Stimulated activated CD4-positive, alpha-beta T cell treated with anti-CD3 and anti-CD28 coated beads, Interleukin-15, amount 100 ng/mL, for 48 hours (primary cell): ENCODE measurements at places on chromosomes 1 and 21.

DNA sequence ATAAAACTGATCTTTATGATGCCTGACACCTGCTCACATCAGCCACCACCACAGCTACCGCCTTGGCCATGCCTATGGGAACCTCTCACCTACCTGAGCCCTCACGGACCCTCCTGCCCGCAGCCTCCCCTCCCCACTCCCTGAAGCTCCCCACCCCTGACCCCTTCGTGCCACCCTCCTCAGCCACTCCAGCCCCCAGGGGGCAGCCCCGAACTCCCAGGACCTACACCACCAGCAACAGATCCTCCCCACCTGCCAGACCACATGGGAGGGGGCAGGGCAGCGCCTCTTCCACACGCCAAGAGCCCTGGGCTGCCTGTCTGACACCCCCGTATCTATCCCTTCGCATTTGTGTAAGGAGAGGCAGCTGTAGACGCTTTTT, 14.2 kb upstream of the ARHGEF16 start:
- DNase-seq: no peak

DNA sequence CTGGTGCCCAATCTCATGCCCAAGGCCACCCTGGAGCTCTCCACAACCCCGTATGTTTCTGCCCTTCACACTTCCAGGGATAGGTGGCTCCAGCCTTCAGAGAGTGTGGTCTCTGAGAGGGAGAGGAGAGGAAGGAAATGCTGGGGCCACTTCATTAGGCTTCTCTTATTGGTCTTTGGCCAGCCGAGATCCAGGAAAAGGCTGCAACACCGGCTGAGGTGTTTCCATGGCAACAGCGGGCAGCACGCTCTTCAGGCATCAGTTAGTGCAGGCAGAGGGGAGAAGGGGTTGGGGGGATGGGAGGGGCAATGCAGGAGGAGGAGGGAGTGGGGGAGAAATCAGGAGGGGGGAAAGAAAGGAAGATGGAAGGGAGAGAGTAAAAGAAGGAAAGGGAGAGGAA, 275.1 kb upstream of the GJB5 start:
- no peak for DNase-seq

DNA sequence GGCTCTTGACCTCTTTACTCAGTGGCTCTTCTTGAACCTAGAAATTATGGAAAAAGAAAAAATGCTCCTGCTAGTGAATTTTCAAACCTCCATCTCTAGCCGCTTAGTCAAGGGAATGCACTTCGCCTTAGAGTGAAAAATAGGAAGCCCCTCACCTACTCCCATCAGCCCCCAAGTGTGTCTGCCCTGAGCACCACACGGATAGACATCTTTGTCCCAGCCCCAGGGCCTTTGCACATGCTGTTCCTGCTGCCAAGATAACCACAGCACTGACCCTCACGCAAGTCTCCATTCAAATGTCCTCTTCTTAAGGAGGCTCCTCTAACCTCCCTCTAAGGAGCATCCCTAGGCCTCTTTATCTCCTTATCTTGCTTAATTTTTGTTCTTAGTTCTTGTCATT, 59.6 kb downstream of the FBXO2 start:
- no peak for DNase-seq

DNA sequence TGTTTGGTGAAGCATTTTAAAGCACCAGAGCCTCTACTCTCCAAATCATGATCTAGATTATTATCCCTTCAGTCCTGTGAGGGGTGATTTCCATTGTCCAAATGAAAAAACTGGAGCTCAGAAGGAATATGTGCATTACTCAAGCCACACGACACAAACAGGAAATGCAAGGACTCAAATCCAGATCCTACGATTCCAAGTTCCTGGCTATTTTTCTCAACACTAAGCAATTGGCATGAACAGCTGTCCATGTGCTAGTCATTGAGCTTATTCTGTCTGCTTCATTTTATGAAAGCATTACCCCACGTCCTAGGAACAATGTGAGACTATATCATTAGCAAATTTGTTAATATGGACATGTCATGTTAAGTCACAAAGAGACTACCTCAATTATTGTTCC, 273.1 kb upstream of the LYPLAL1 start:
- no peak for DNase-seq

DNA sequence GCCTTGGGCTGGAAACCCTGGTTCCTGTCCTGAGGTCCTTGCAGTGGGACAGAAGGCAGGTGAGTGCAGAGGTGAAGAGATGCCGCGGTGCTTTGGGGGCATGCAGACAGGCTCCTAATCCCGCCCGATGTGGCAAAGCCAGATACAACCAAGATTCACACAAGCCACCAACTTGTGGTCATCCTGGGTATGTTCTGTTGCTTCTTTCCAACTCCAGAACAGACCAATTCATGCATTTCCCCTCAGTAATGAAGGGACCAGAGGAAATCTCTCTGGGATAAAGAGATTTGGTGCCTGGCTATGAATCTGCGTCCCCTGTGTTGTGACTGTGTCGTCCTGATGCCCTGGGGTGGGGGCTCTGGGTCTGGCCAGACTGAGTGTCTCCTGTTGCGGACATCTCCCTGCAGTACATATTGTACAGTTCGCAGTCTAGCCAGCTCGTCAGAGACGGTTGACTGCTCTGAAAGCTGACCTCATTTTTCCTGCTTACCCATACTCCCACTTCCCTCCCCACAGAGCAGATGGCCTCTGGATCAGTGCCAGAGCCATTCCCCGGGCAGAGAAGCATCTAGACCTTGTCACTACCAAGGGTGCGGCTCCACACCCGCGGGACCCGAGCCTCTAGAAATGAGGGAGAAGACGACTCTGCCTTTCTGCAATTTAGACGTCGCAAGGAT, 216.3 kb downstream of the KIF26B start:
- DNase-seq: no peak

- DNase-seq: no peak
Observed at GRCh38 chr1:57109883-57110282, 144.1 kb upstream of the C8B start.
